Epithelial cell of umbilical artery (primary cell): ENCODE measurements at places on chromosomes 12 and 14. TPM values are rescaled to one million over a fixed set of nuclear protein-coding genes. Genes with fewer than 3 reads are reported as not detected.

Gene ACTR6
- total RNA-seq: 16.6 and 24.2 TPM in 2 replicates

Gene RILPL1
- total RNA-seq: 5.2 and 6.5 TPM in 2 replicates

Gene IKBIP
- total RNA-seq: 74.5 and 96.5 TPM in 2 replicates

Gene RAD51AP1
- 15.9 and 16.3 TPM in 2 replicates for total RNA-seq

Gene AICDA
- total RNA-seq: not detected in 2 replicates

Gene KCNA5
- not detected in 2 replicates for total RNA-seq

Gene BHLHE41
- total RNA-seq: under 0.01 and 0.15 TPM in 2 replicates

Gene PROX2
- total RNA-seq: not detected in 2 replicates

Gene FAR2
- 40.3 and 72.4 TPM in 2 replicates for total RNA-seq

Gene DPY19L2
- total RNA-seq: 1.9 and 6.7 TPM in 2 replicates

Gene TAS2R13
- 0.32 and 1.8 TPM in 2 replicates for total RNA-seq
